ENCODE measurements at places on chromosomes 7 and 10.

DNA sequence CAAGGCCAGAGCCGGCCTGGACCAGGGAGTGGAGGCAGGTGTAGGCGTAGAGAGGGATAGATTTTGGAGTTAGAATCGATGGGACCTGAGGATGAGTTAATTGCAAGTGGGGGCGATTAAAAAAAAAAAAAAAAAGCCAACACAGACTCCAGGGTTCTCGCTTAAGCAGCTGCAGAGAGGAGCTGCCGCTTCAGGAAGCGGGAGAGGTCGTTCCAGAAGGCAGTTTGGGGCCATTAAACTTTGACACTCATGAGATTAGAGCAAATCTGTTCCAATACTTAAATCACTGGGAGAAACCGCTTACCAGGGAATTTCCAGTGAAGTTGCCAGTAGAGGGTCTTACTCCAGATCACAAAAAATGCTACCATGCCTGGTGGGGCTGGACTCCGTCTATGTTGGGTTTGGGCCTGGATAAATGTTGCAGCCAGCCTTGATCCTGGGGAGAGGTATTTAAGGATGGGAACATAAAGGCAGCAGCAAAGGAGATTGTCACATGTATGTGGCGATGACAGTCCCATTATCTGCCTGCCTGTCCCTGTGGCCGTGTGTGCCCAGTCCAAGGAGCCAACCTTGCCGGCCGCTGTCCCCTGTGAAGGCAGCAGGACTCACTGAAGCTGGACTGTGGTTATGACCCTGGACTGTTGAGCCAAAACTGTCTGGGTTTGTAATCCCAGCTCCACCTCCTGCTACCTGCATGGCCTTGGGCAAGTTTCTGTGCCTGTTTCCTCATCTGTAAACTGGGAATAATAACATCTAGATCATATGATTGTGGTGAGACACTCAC lies 23.9 kb upstream of the GRID1 start:
- no peak for DNase-seq

DNA sequence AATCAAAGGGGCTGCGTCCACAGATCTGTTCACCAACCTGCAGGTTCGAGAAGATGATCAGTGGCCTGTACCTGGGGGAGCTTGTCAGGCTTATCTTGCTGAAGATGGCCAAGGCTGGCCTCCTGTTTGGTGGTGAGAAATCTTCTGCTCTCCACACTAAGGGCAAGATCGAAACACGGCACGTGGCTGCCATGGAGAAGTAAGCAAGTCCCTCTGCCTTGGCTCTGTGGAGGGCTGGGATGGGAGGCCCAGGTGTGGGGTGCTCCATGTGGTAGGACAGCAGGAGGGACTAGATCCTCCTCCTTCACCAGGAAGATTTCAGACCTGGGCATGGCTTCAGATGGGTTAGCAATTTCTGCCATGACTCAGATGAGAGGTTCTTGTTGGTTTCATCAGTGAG lies 25.9 kb downstream of the HKDC1 start:
- DNase-seq, result no peak

GRCh38 chr10:125000366-125001312 lies 58.7 kb downstream of the ZRANB1 start:
- no peak for DNase-seq

- DNase-seq, result no peak
These were observed 936.6 kb downstream of the NRG3 start for GRCh38 chr10:82811621-82812020.

GRCh38 chr7:88071994-88072714 lies 138.1 kb downstream of the ADAM22 start:
- DNase-seq, result peak; percentile 8

DNA sequence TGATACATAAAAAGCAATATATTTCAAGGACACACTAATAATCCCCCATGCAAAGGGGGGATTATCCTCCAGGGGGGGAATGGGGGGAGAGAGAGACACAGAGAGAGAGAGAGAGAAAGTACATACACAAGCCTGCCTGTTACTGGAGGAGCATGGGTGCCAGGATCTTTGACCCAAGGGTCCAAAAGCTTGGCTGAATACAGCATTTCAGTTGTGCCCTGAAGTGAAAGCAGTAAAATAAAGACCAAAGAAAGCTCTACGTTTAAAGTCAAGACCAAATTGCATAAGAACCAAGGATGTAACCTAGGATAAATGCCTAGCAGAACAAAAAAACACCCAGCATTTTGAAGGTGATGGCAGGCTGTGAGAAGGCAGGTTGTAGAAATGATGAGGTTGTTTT lies 27.8 kb upstream of the ITGB8 start:
- no peak for DNase-seq

DNA sequence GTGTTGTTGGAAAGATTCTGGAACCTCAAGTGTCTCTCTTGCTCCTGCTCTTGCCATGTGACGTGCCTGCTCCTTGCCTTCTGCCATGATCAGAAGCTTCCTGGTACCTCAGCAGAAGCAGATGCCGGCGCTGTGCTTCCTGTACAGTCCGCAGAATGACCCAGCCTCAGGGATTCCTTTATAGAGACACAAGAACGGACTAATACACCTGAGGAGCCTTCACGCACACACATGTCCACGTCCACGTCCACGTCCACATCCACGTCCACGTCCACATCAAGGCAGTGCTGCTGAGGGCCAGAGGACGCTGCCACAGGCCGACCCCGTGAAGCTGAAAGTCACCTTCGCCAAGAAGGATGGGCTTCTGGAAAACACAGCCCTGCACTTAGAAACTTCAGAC lies 190.1 kb downstream of the MAD1L1 start:
- no peak for DNase-seq

DNA sequence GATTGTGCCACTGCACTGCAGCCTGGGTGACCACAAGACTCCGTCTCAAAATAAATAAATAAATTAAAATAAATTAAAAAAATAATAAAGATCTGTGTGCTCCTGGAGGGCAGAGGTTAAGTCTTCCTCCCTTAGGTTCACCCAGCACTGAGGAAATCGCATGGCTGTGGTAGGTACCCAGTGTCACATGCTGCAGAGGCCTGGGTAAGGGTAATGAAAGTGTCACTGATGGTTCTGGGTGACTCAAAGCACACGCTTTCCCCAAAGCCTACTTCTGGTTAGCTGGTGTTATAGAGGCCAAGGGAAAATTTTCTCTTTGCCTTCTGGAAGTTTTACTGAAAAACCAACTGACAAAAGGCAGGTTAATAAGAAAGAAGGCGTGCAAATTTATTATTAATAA lies 88.8 kb upstream of the ITGB1 start:
- DNase-seq, result no peak

DNA sequence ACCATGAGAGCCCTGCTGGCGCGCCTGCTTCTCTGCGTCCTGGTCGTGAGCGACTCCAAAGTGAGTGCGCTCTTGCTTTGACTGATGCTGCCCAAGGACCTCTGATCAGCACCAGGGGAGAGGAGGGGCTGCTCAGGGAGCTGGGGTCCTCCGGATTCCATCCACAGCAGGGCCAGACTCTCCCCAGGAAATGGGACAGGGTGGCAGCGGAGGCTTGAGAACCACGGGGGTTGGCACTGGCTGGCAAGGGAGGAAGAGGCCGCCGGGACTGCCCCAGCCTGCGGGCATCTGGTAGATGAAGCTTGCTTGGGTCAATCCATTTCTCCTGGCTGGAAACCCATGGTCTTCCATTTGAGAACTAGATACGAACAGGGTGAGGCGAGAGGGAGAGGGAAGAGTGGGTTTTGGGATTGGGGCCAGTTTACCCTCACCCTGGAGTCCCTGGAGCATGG lies 647 bp downstream of the PLAU start:
- no peak for DNase-seq

- DNase-seq, result no peak
These were observed 102.2 kb upstream of the ANKRD1 start for GRCh38 chr10:91022924-91023699.

- no peak for DNase-seq
These were observed 82.0 kb downstream of the KIF20B start for GRCh38 chr10:89783406-89783805.

DNA sequence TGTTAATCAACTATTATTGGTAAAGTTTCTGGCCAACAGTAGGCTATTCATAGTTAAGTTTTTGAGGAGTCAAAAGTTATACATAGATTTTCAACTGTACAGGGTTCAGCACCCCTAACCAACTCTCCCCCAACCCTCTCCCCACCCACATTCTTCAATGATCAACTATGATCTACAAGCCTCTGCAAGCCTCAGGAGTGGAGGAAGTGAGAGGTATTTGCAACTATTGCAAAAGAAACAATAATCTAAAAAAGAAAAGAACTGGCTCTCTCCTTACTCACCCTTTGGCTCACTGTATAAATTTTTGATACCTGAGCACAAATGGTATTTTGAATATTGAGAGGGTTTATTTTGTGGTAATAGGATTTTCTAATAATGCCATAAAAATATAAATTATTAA lies 179.8 kb downstream of the IPMK start:
- DNase-seq, result no peak

DNA sequence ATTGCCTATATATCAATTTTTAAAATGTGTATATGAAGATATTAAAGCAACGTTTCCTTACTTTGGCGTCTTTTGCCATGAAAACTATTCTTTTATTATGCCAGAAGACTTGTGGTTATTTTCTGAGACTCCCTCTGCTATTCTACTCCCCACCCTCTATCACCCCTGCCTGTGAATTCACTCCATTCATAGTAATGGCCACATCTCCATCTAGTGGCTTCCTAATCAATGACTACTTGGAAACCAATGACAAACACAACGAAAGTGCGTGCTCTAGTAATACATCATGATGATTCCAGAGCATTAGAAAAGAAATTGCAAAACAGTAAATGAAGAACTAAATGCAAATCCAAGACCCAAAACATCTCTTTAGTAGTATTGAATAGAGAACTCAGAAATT lies 186.7 kb upstream of the HGF start:
- peak; percentile 76 for DNase-seq

- DNase-seq, result no peak
These were observed 317.2 kb downstream of the BICC1 start for GRCh38 chr10:58829839-58830238.

DNA sequence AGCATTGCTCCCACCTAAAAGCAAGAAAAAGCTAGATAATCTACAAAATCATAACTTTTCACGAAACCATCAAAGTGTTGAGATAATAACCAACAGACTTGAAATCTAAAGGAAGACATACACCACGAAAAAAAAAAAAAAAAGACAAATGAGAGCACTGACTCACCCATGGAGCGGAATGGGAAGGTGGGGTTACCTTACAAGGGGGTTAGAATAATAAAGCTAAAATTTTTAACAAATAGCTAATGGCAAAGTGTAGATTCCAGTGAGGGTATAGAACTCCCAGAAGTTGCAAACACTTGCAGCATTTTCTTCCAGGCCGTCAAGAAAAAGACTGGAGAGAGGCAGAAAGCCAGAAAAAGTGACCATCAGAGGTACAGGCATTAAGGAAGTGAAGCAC lies 27.2 kb downstream of the IPMK start:
- DNase-seq, result no peak

GRCh38 chr10:93541402-93542357 lies 24.8 kb upstream of the FFAR4 start:
- peak; percentile 84 for DNase-seq

DNA sequence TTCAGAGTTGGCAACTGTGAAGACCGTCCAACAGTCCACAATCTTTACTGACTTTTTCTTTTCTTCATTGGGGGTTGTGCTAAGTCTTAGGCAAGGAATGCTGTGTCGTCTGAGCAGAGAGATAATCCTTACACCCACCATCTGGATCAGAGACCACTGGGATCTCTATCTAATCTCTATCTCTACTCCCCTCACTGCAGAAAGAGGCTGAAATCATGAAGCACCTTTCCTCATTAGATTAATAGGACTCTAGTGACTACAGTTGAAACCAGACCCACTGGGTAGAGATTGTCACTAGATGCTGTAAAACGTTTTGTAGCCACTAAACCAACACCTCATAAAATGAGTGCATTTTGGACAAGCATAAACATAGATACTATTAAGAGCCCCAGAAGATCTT lies 387.4 kb upstream of the CELF2 start:
- DNase-seq, result no peak

- no peak for DNase-seq
These were observed 47.3 kb downstream of the ST8SIA6 start for GRCh38 chr10:17407047-17407446.

- no peak for DNase-seq
These were observed 19.4 kb downstream of the SPAM1 start for GRCh38 chr7:123944395-123944794.

GRCh38 chr7:155811560-155811894 lies 736 bp downstream of the SHH start:
- DNase-seq, result no peak

- peak; percentile 20 for DNase-seq
These were observed 107.0 kb upstream of the CELF2 start for GRCh38 chr10:10910634-10911033.

GRCh38 chr7:101952355-101953247 lies 135.2 kb downstream of the CUX1 start:
- peak; percentile 79 for DNase-seq

DNA sequence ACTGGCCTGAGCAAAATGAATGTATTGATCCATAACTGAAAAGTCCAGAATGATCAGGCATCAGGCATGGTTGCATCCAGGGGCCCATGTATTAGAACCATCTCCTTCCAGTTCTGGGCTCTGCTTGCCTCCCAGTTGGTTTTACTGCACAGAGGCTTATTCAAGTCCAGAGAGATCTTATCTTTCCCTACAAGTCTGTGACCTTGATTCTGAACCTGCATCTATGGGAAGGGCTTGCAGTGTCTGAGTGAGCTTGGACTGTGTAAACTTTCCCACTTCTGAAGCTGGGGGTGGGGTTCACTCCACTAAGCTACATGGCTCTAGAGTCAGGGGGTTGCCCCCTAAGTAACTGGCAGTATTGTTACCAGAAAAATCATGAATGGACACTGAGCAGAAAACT lies 136.2 kb downstream of the TCF7L2 start:
- DNase-seq, result no peak

GRCh38 chr10:5523796-5524574 lies 776 bp upstream of the CALML3 start:
- DNase-seq, result no peak

GRCh38 chr7:12493863-12494686 lies 76.4 kb upstream of the SCIN start:
- no peak for DNase-seq

- DNase-seq, result no peak
These were observed 80.3 kb upstream of the RET start for GRCh38 chr10:42996588-42996987.

GRCh38 chr7:1458683-1459511 lies at the start of gene MICALL2:
TSS of gene MICALL2 (minus strand) at chr7:1459470. CDS start at chr7:1459326, 144 bp downstream.
- DNase-seq, result peak; percentile 97

DNA sequence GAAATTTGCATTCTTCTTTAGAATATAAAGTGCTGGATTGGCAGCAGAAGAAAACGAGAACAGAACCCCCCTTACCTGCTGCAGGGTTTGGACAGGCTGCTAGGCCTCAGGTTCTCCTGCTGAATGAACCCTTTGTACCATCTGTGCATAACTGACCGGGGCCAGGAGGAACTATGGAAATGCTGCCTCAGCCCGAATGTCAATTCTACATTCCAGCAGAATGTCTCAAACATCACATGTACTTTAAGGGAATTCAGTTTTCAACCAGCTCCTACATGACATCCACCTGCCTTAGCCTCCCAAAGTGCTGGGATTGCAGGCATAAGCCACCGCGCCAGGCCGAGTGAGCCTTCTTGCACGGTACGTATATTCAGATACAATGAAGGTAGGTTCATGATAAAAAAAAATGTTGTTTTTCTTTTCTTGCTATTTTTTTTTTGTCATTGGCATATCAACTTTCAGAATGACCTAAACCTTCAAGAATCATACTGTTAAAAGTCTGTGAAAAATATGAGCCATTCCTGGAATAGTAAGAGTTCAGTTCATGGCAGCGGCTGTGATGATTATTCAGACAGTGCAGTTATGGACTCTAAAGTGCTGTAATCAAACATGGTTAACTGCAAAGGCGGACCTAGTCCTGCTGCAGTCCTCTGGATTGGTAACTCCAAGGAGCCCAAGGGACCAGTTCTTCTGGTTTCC lies 84.4 kb upstream of the TNS3 start:
- peak; percentile 46 for DNase-seq

GRCh38 chr7:158536871-158537515 lies 50.6 kb downstream of the PTPRN2 start:
- no peak for DNase-seq

All from foreskin fibroblast (primary cell).